ENCODE measurements at places on chromosomes 3 and 15.

DNA sequence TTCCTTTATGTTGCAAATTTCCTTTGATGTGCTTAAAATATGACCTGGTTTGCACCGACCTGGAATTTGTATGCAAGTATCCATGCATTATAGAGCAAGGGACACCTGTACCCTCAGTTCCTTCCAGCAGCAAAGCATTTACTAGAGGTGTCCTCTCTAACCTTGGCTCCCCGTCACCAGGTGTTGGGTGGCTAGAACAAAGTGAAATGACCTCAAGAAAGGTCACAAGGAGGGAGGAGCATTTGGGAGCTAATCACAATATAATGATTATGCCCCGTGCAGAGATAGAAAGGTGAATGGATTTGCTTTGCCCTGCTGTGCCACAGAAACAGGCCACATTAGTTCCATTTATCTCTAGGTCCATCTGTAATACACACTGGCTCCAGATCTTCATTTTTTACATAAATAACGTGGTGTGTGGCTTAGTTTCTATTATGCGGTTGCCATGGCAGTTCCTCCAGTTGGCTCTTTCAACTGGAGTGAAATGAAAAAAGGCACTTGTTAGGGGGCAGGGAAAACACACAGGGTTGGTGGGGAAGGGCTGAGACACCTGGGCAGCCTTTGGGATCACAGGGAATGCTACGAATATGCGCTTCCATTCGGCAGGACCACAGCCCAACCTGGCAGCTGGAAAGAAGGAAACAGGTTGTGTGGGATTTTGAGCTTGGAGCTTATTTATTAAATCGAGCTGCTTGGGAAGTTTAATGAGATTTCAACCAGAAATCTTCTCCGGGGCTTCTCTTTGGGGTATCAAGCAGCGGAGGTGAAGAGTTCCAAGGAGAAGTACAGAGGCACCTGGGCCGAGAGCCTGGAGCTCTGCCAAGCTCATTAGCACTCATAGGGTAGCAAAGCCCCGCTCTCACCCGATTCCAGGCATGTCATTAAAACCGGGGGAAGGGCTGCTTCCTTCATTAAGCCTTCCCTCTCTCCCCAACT lies 233.5 kb upstream of the ST8SIA2 start:
- no peak for DNase-seq

GRCh38 chr15:50909010-50909317 lies 481 bp downstream of the AP4E1 start:
- no peak for DNase-seq

GRCh38 chr15:90344662-90345061 lies 7.4 kb upstream of the ZNF774 start:
- DNase-seq, result no peak

GRCh38 chr3:63576846-63577245 lies 75.6 kb upstream of the SNTN start:
- no peak for DNase-seq

GRCh38 chr3:42539871-42540714 lies 37.6 kb downstream of the VIPR1 start:
- no peak for DNase-seq

DNA sequence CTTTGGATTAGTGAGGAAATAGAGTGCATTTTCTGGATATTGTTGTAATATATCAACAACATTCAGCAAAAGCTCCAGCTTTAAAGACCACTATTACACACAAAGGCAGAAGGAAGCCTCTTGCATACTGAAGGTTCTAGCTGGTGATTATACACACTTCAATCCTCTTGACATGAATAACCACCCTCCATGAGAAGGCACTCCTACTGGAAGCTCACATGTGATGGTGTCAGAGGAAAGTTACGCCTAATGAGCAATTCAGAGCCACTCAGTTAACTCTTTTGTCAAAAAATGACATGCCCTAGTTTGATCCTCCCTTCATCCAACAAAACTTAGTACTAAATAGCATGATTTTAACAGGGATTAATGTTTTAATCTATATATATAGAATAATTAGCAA lies 124.6 kb upstream of the LYSMD4 start:
- no peak for DNase-seq

- no peak for DNase-seq
Observed at GRCh38 chr15:83855956-83856355, 202.0 kb downstream of the ADAMTSL3 start.

All from GM04503 (cell line).